ENCODE measurements at places on chromosomes 12 and 14.

DNA sequence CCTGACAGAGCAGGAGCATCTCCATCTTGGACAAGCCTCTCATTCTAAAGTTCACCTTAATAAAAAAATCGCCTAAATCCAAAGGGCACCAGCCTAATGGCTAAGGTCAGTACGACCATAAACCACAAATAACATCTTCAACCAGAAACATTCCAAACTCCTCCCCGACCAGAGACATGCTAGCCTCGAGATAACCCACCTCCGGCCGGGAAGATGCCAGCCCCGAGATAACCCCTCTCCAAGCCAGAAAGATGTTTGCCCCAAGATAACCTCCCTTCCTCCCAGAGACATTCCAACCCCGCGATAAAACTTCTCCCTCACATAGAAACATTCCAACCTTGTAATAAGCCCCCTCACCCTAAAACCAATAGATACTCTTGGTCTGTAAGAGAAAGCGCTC, 86.8 kb upstream of the PKP2 start:
- DNase-seq, result no peak

- DNase-seq, result no peak
Measured at GRCh38 chr14:96204151-96205058, at the start of gene BDKRB2. BDKRB2 (plus strand) TSS chr14:96204839; CDS start chr14:96237108, 32,269 bp downstream.

DNA sequence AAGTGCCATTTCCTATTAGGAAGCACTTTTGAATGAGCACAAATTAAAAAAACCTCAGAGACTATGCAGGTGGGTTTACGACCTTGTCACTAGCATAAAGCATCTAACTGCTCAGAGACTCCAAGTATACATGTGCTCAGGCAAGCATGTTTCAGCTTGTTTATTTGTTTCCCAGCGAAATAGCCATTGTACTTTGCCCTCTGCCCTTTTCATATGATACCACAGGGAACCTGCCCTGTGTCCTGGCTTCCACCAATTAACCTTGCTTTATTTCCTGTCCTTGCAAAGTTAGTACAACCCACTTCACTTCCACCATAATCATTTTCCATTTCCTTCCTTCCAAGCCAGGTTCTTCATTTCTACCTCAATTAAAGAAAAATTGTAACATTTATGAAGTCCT, 194.9 kb downstream of the DUSP6 start:
- DNase-seq, result no peak

GRCh38 chr14:96109596-96110355, 70.6 kb downstream of the C14orf132 start:
- no peak for DNase-seq

DNA sequence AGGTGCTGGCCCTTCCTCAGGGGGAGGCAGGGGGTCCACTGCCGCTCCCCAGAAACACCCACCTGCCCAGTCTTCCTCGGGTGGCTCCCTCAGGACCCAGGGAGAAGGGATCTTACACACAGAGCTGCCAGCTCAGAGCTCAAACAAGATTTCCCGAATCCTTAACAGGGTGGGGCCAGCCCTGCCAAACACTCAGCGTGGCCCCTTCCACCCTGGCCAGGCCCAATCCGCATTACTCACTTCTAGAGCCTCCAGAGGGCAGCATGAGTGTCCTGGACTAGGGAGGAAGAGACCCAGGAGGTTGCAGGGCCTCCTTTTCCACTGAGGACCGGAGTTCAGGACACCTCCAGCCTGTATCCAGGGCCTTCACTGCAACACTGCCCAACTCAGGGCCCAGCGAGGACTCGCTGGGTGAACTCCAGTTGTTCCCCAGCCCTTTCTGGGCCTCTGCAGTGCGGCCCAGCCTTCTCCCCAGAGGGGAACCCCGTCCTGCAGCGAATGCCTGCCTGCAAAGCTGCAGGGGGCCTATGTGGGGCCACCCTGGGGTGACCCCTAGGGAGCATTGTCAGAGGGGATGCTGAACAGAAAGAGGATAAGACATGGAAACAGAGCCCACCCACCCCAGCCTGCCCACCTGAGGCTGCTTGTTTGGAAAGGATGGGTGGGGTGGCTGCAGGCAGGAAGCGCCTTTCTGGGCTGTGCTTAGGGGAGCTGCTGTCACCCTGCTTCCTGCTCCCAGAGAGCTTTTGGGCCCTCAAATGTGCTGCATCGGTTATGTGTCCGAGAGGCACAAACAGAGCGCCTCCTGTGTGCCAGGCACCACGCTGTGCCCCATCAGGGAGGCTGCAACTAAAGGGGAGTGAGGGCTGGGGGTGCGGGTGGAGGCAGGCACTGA, 43.8 kb downstream of the CCNK start:
- DNase-seq, result no peak

- DNase-seq, result no peak
Measured at GRCh38 chr12:106301241-106301610, 1.3 kb upstream of the TCP11L2 start.

DNA sequence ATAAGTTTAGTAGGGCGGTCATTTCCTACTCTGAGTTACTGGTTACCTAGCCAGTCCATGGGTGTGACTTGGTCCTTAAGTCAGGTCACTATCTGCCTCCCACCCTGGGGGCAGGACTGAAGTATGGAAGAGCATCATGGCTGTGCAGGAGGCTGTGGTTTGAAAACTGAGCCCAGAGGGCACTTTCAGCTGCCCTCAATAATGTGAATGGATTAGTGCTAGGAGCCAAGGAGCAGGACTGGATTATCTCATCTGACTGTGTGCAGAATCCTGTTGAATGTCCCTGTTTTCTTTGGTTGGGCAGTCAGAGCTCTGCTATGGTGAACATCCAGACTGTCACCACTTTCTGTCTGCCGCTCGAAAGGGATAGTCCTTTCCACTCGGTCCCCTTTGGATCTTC, 1.6 kb downstream of the ATXN7L3B start:
- no peak for DNase-seq

DNA sequence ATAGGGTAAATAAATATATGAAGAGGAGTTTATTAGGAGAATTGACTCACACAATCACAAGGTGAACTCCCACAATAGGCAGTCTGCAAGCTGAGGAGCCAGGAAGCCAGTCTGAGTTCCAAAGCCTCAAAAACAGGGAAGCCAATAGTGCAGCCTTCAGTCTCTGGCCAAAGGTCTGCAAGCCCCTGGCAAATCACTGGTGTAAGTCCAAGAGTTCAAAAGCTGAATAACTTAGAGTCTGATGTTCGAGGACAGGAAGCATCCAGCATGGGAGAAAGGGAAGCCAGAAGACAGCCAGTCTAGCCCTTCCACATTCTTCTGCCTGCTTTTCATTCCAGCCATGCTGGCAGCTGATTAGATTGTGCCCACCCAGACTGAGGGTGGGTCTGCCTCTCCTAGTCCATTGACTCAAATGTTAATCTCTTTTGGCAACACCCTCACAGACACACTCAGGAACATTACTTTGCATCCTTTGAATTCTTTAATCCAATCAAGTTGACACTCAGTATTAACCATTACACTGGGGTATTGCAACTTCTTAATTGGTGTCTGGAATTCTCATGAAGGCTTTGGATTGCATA, 736.5 kb upstream of the LMO3 start:
- DNase-seq, result no peak

DNA sequence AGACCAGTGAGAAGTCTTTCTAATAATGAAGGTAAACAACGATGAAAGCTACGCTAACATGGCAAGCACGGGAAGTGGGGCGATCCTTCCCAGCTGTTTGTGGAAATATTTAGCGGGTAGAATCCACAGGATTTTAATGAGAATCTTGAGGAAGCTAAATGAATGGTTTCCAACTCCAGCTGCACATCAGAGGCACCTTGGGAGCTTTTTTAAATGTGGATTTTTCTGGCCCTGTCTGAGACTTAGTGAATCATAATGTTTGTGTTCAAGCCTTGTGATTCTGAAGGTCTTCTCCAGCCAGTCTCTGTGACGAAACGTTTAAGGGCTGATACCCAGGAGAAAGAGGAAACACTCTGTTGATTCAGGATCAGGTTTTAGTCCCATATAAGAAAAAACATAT, 169.8 kb downstream of the CAPZA3 start:
- DNase-seq, result no peak

GRCh38 chr14:66979101-66979974, 209.9 kb upstream of the GARIN2 start:
- no peak for DNase-seq

GRCh38 chr14:31768355-31768754, 207.2 kb downstream of the NUBPL start:
- no peak for DNase-seq

DNA sequence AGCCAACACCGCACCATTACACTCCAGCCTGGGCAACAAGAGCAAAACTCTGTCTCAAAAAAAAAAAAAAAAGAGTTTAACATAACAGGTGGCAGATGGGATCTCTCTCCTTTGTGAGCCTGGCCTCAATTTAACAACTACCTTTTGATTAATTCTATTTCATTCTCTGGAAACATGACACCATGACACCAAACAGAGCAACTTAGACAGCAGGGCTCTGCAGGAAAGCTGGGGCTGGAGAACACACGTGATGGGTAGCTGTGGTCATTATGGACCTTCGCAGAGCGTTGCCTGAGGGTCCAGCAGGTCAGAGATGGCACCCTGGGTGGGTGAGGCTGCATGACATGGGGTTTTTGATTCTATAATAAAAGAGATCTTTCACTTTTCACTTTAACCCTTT, 1.7 kb upstream of the DGLUCY start:
- DNase-seq, result no peak
